ENCODE measurements at places on chromosomes 7 and 10.

DNA sequence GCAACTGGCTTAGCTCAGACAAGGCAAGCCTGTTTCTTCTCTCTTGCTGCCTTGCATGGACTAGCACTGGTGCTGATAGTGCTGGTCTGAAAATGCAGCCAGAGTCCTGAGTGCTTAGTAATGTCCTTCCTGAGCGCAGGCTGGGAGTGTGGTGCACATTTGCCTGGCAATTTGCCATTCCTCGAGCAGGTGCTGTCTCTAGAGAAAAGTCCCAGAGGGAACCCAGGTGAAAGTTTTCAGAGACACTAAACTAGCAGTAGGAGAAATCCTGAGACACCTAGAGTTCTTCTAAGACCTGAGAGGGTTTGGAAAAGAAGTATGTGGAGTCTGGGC is 1.9 kb downstream of the SFTPD start:
- DNase-seq: no peak

- DNase-seq: no peak
Measured at GRCh38 chr7:32532716-32533115, 37.4 kb downstream of the AVL9 start.

DNA sequence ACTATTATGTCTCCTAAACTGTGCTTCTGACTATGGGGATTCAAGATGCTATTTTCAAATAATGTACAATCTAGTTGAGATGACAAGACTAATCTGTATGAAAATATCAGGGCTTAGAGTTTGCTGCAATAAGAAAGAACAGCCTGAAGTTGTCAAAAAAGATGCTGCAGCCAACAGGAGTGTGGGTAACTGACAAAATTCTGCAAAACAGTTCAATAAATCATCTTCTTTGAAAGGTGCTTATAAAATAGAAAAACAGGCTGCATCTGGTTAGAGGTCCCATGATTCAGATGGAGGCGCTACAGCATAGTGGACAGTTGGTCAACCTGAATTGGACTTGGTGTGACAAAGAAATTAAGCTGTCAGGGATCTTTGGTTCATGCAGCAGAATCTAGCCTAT is 511.0 kb downstream of the XPNPEP1 start:
- DNase-seq: no peak

DNA sequence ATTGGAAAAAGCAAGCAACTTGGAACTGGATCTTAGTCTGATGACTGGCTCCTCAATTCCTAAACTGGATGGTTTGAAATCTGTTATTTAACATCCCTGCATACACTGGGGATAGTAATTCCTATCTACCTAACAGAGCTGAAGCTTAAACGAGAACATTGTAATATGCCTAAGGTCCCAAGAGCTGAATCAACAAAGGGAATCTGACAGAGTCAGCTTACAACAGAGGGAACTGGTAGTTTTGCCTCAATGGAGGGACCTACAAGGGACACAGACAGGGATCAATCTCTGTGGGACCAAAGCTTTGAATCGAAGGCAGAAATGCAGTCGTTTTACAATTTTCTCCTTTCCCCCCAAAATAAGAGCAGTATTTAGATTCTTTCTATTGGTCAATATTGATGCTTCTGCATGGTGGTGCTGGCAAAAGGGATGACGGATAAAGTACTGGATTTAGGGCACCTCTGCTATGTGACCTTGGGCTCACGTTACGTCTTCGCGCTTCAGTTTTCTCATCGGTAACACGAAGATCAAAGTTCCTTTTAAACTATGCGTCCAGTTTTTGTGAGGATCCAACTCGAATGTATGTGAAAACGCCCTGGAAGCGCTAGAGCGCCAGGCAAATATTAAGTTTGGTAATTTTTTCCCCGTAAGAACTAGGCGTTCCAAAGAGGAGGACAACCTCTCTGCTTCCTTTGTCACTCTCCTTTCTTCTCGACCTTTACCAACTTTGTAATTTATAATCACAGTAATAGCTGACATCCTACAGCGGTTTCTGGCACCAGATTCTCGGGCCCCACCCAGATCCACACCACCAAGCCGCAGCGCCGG is 1.1 kb downstream of the ACTR1A start:
- DNase-seq: no peak

GRCh38 chr7:25348104-25348503 is 119.8 kb upstream of the NPVF start:
- no peak for DNase-seq

DNA sequence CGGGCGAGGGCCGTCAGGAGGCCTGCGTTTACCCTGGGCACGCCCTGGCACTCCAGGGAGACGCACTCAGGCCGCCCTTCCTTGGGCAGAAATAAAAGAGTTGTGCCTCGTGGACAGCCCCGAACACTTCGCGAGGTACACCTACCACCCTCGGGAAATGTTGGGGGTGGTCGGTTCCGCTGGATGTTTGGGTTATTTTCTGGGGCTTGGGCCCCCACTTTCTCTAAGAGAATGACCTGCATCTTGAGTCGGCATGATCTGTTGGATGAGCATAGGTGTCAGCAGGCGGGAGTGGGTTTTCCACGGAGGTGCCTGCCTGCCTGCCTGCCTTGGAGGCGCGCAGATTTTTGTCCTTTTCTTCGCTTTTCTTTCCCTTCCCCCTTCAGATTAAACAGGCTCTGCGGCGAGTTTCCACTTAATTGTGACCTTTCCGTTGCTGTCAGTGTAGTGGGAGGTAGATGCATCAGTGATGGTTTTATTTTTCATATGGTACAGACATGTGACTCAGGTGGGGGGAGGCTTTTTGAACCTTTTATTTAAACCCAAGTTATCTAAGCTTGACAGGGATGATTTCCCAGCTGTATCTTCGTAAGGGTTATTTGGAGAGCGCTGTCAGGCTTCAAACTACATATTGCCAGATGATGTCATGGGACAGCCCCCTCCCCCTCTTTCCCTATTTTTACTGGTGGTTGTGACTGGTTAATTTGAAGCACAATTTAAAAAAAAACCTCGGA is 661 bp downstream of the HECTD2 start:
- no peak for DNase-seq

- DNase-seq: no peak
Measured at GRCh38 chr7:51029701-51030191, 247.1 kb upstream of the GRB10 start.

DNA sequence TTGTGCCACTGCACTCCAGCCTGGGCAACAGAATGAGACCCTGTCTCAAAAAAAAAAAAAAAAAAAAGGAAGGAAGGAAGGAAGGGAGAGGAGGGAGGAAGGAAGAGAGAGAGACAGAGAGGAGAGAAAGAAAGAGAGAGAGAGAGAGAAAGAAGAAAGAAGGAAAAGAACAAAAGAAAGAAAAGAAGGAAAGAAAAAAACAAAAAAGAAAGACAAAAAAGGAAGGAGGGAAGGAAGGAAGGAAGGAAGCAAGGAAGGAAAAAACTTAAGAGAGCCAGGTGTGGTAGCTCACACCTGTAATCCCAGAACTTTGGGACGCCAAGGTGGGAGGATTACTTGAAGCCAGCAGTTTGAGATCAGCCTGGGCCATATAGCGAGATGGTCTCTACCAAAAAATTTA is 731 bp upstream of the SPACDR start:
- DNase-seq: no peak

DNA sequence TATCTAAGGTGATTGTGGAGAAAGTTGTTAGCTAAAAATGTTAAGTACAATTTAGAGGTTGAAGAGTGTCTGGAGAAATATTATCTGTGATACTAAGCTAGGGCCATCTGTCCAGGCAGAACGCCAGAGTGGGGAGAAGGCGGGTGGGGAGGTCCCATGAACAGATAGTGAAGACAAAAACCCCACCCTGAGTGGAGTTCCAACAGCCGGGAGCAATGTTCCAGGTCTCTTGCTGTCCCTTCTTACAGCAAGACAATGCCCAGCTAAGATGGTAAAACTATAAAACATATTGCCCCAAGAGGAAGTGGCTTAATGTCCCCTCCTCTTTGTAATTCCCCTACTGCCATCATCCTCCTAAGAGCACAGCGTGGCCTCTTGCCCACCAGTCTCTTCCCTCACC is 10.4 kb upstream of the IL15RA start:
- DNase-seq: no peak

DNA sequence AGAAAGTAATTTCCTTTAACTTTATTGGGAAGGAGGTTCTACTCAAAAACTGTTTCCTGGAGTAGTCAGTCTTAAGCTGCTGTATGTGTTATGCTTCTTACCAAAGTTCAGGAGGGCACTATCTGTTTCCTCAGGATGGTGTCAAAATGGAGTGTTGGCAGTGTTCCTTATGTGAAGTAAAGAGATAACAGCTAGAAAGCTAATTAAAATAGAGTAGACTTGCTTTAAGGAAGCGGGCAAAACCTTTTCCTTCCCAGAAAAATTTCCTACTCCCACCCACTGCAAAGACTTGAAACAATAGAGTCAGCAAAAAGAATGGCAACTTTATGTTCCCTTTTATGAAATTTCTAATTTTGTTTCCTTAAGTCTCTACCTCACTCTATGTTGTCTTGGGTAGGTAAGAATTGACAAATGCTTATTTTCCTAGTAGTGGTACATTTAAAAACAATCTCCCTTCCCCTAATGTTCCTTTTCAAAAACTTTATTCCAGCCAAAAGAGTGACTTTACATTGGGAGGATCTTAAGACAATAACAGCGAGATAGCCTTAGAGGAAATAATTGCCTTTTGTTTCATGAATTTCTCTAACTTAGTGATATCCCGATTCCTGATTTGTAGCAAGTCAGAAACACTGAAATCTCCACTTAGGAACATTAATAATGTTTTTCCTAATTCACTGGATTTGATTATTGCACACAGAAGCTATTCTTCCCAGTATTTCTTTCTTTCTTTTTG is 26.5 kb upstream of the ENTPD1 start:
- DNase-seq: no peak
